ENCODE measurements at places on chromosomes 4 and X.
A peak's percentile ranks its signal among the peaks of the same experiment; 100 is the strongest.

GRCh38 chr4:73152893-73153292 is 83.4 kb upstream of the COX18 start:
- DNase-seq = no peak

DNA sequence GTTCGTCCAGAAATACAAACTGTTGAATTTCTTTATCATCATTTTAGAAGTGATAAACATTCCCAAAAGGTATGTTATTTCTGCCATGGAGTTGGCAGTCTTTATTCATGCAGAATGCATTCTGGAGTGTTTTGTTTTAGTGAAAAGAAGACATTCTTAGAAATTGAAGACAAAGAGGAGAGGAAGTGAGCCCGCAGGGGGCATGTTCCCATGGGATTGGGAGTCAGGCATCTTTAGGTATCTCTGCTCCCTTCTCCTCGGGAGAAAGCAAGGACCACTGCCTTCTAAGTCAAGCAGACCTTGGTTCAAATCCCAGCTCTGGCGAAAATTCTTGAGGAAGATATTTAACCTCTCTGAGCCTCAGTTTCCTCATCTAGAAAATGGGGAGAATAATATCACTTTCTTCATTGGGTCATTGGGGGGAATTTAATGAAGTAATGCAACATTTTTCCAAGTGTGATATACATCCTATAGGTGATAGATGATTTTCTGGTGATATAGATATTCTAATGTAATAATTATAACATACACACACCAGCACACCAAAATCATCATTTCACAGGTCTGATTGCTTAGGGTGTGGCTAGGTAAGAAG is 26.5 kb upstream of the CHRNA9 start:
- DNase-seq = no peak

DNA sequence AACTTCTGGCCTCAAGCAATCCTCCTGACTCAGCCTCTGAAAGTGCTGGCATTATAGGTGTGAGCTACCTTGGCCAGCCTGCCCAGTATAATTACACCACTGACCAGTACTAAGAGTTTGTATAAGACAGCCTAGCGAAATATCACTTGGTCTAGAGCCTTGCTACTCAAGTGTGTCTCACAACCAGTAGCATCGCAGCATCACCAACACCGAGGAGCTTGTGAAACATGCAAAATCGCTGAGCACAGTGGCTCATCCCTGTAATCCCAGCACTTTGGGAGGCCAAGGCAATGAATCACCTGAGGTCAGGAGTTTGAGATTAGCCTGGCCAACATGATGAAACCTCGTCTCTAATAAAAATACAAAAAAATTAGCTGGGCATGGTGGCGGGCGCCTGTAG is 102.0 kb upstream of the GATB start:
- DNase-seq = no peak

- no peak for DNase-seq
Observed at GRCh38 chr4:148574502-148574901, 132.3 kb upstream of the NR3C2 start.

DNA sequence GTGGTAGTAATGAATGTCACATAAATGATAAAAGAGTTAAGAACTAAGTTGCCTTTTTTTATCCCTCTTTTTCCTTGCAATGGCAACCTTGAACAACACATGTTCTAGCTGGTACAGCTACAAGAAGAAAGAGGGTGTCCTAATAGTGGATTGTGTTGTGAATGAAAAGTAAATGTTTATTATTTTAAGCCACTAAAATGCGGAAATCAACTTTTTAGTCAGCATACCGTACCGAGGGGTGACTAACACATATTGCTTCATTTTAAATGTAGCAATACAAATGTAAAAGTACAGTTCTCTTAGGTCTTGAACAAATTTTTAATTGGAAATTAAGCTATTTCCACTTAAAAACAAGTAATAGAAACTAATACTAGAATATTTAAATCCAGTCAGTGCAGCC is 17.7 kb upstream of the AP1AR start:
- DNase-seq = no peak

- DNase-seq = no peak
Observed at GRCh38 chr4:124977045-124977444, 264.5 kb upstream of the ANKRD50 start.

- peak; percentile 33 for DNase-seq
Observed at GRCh38 chr4:189124149-189124758, 816.4 kb upstream of the FRG1 start.

DNA sequence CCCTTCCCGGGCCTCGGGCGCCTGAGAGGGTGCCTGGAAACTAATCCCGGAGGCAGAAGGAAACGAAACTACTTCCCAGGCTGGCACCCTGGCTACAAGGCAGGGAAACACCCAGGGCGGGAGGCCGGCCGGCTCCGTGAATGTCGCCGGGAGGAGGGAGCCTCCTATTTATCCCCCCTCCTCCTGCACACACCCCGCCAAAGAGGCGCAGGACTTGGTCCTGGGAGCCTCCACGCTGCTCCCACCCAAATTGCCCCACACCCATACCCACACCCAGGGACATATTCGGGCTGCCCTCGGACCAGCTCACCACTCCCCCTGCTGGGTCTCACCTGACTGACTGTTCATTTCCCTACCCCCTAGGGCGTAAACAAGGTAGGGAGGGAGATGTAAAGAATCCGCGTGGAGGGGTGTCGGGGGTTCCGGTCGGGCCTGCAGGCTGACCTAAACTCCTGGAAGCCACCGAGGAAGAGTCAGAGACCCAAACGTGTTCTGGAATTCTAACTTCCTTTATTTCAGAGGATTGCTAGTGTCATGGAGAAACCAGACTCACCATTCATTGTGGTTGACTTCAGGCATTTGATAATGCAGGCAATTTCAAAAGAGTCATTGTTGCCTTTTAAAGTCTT is at the start of gene BTC:
Gene BTC (minus strand): TSS at position 142 of the 629 bp plus-strand sequence. CDS start 198 bp downstream, outside the sequence.
- peak; percentile 29 for DNase-seq

DNA sequence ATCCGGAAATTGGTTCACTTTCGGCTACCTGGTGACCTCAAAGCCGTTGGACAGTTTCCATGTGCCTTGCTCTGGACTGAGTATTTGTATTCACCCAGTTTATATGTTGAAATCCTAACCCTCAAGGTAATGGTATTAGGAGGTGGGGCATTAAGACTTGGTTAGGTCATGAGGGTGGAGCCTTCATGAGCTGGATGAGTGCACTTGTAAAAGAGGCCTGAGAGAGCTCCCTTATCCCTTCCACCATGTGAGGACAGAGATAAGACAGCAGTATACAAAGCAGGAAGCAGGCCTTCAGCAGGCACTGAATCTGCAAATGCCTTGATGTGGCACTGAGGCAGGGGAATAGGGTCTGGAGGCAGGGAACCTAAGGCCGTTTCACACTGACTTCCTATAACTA is 5.3 kb upstream of the OPHN1 start:
- no peak for DNase-seq

DNA sequence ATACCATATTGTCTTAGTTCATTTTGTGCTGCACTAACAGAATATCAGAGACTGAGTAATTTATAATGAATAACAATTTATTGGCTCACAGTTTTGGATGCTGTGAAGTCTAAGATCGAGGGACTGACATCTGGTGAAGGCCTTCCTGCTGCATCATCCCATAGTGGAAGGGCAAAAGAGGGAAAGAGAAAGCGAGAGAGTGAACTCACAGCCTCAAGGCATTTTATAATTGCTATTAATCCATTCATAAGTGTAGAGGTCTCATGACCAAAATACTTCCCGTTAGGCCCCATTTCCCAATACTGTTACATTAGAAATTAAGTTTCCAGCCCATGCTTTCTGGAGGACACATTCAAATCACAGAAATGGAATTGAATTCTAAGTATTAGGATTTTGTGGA is 554.4 kb downstream of the TRAM1L1 start:
- no peak for DNase-seq

- no peak for DNase-seq
Observed at GRCh38 chr4:85430697-85431096, 44.3 kb upstream of the ARHGAP24 start.

DNA sequence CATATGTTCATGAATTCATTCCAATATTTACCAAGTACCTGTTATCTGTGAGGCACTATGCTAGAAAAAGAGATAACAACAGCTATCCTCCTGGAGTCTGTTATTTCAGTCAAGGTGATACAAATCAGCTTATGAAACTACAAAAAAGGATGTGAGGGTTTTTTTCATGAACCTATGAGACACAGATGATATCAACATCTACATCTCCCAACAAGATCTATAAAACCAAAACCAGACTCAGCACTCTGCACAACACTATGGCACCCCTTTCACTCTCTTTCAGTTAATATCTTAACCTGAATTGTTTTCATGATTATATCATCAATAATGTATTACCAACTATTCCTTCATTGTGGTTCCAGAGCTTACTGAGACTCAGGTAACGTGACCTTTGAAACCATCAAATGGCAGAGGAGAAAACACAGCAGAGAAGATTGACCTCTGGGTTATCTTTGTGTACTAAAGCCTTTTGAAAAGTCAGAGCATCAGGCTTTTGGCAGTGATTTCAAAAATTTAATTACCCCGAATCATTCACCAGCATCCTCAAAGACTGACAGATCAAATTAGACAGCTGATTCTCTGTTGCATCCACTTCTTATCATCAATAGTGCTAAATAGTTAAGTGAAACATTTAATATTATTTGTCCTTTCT is 244.6 kb upstream of the FTHL17 start:
- DNase-seq = no peak

- DNase-seq = no peak
Observed at GRCh38 chrX:16638533-16638932, 11.4 kb upstream of the S100G start.

GRCh38 chr4:165208221-165208652 is 876 bp downstream of the KLHL2 start:
- DNase-seq = no peak

DNA sequence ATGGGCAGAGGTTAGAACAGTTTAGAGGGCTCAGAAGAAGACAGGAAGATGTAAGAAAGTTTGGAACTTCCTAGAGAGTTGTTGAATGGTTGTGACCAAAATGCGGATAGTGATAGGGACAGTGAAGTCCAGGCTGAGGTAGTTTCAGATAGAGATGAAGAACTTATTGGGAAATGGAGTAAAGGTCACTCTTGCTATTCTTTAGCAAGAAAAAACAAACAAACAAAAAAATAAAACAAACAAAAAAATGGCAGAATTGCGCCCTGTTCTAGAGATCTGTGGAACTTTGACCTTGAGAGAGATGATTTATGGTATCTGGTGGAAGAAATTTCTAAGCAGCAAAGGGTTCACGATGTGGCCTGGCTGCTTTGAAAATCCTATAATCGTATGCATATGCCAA is 185.1 kb upstream of the SFRP2 start:
- DNase-seq = no peak

DNA sequence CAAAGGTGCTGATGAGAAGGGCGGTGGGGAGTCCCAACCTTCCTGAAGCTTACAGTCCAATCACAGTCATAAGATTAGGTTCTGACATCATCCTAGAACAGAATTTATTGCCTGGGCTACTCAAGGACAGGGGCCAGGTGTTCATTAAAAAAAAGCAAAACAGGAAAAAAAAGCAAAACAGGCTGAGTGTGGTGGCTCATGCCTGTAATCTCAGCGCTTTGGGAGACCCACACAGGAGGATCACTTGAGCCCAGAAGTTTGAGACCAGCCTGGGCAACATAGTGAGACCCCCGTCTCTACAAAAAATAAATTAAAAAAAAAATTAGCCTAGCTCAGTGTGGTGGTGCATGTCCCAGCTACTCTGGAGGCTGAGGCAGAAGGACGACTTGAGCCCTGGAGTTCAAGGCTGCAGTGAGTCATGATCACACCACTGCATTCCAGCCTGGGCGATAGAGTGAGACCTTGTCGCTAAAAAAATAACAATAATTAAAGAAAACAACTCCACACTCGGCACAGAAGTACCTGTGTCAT is 3.0 kb downstream of the RAB9A start:
- no peak for DNase-seq
